ENCODE measurements at places on chromosomes 3 and 15.

- DNase-seq = no peak
Observed at GRCh38 chr15:34109797-34110663, 8.1 kb downstream of the PGBD4 start.

- DNase-seq = no peak
Observed at GRCh38 chr3:42632146-42632545, 21.4 kb upstream of the ZBTB47 start.

GRCh38 chr15:88690331-88690730, 51.5 kb downstream of the ISG20 start:
- no peak for DNase-seq

DNA sequence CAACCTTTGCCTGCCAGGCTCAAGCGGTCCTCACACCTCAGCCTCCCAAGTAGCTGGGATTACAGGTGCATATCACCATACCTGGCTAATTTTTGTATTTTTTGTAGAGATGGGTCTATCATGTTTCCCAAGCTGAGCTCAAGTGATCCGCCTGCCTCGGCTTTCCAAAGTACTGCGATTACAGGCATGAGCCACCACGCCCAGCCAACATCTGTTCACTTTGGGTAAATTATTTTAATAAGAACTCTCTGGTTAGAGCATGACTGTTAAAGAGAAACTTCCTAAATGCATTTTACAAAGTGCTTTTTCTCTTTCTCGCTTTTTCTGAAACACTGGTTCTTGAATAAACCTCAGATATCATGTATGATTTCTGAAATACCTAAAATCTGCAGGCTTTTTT, 172.5 kb downstream of the PTPRG start:
- DNase-seq = no peak

DNA sequence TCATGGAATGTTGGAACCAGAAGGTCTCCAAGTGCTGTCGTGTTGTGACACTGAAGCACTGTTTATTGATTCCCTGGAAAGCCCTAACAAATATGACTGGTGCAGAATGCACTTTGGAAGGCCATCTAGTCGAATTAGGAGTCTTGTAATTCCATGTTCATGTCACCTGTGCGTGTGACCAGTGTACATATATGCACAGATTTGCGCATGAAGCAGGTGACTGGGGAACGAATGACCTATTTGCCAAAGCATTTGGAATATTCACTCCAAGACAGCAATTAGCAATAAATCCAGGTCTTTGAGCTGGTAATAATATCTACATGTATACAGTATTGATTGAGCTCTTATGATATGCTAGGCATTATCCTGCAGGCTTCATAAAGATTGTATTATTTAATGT, 177.5 kb upstream of the PFN2 start:
- no peak for DNase-seq

GRCh38 chr3:100825574-100825973, 116.3 kb downstream of the TFG start:
- DNase-seq = no peak
